ENCODE measurements at places on chromosomes 13 and 19. TPM values are rescaled to one million over a fixed set of nuclear protein-coding genes. Genes with fewer than 3 reads are reported as not detected.

DNA sequence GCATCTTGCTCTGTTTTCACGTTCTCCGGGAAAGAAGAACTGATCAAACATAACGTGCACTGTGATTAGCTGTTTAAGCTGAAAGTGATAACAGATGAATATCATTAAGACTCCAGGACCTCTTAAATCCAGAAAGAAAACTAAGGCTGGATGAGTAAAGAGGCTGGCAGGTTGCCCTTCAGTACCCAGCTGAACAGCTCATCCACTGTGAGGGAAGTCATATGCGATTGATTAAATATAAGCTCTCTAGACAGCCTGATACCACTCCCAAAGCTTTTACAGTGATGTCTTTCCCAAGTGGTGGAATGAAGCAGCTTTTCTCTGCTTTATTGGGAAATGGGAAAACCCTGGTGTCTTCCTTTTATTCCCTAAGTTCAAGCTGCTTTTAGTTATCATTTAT is 116.9 kb downstream of the EFNB2 start:
- peaks cover 4% of the 10 kb centered on the region for H3K4me1 ChIP-seq
- DNase-seq, result no peak
- H3K36me3 ChIP-seq, result no peaks in the 10 kb centered on the region
- no peak overlapping the region for H3K27ac ChIP-seq
- H3K27me3 ChIP-seq, result peaks cover 23% of the 10 kb centered on the region
- H3K4me3 ChIP-seq, result no peak overlapping the region

- no peak for DNase-seq
- H3K36me3 ChIP-seq, result no peaks in the 10 kb centered on the region
- H3K27me3 ChIP-seq, result no peaks in the 10 kb centered on the region
- no peak overlapping the region for H3K27ac ChIP-seq
- H3K4me1 ChIP-seq, result no peaks in the 10 kb centered on the region
Measured at GRCh38 chr13:79671420-79671819, 190.5 kb downstream of the NDFIP2 start.

The VAV1 gene
- 83.0 TPM for total RNA-seq

- H3K27ac ChIP-seq, result no peak overlapping the region
- peak overlapping the region; percentile 88 for H3K4me3 ChIP-seq
Measured at GRCh38 chr19:2740314-2740656, 468 bp upstream of the SLC39A3 start.

The CD177 gene
- not detected for total RNA-seq

DNA sequence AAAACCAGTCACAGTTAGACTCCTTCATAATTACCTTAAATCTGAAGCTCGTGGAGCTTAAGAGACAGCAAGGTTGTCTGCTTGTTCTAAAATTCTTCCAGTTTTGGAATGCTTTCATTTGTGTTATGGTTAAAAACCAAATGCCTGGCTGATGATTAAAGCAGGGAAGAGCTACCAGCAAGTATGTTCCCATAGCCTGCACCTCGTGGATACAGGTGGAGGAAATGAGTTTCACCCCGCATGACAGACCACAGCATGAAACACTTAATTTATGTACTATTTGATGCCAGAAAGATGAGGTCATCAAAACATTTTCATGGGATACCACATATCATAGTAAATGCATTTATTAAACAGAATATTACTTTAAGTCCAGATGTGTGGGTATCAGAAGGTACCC is 416 bp upstream of the DOCK9 start:
- H3K4me3 ChIP-seq, result no peak overlapping the region
- no peak overlapping the region for H3K27ac ChIP-seq
- no peaks in the 10 kb centered on the region for H3K27me3 ChIP-seq
- peaks cover 53% of the 10 kb centered on the region for H3K4me1 ChIP-seq

The FFAR1 gene
- total RNA-seq, result not detected

GRCh38 chr19:56321254-56321988 is 6.8 kb upstream of the ZSCAN5A start:
- peaks cover 11% of the 10 kb centered on the region for H3K36me3 ChIP-seq
- peaks cover 41% of the 10 kb centered on the region for H3K27me3 ChIP-seq
- no peak overlapping the region for H3K27ac ChIP-seq
- peaks cover 3% of the 10 kb centered on the region for H3K4me1 ChIP-seq
- DNase-seq, result no peak

DNA sequence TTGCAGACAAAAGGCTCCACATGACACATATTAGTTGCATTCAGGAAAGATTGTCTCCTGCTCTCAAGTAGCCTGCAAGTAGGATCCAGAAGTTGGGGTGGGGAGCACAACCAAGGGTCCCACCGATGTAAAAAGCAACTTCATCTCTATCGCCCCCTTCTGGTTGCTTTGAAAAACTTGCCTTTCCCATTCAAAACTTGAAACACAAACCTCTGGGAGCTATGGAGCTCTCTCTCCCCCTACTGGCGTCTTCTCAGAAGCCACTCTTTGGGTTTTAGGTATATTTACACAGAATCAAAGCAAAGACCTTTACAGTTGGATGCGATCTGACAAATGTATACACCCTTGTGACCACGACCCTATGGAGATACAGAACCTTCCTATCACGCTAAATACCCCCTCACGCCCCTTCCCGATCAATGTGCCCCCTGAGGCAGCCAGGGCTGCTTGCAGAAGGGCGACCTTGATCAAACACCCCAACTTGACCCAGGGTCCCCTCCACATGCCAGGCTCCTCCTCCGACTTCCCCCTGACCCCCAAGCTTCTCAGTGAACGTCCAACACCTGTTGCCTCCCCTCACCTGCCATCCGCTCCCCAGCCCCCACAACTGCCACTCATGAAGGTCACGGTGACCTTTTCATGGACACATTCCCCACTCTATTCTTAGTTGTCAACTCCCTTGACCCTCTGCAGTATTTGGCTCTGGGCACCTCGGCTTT is 10.1 kb downstream of the NOSIP start:
- H3K27me3 ChIP-seq, result no peaks in the 10 kb centered on the region
- peak overlapping the region; percentile 58 for H3K4me3 ChIP-seq
- no peaks in the 10 kb centered on the region for H3K36me3 ChIP-seq
- peaks cover 44% of the 10 kb centered on the region for H3K4me1 ChIP-seq
- H3K27ac ChIP-seq, result peak overlapping the region; percentile 99

DNA sequence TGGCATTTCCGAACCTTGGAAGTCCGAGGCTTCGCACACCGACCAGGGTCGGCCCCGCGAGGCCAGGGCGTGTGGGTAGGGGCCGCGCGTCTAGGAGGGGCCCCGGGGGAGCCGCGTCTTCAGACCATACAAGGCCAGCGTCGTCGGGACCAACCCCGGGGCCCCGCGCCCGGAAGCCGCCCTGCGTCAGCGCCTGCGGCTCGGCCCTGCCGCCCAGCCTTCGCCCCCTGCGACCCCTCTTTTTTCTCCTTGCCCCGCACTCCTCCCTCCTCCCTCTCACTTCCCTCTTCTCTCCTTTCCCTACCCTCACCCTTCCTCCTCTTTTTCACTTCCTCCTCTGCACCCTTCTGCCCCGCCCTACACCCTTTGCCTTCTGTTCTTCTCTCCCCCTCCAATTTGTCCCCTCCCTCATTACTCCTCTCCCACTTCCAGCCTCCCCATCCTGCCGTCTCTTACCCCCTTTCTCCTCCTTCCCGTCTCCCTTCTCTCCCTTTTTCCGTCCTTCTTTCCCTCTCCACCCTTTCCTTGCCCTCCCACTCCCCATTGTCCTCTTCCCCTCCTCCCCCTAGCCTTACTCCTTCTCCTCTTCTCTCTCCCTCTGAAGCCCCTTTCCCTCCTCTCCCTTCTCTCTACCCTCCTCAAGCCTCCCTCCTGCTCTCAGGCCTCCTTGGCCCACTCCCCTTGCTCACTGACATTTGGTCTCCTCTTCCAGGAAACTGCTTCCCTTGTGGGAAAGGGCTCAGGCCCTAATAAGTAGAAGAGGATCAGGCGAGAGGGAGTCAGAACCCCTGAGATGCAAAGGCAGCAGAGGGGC is 2.2 kb upstream of the PLEKHG2 start:
- DNase-seq, result peak; percentile 67
- H3K4me1 ChIP-seq, result peaks cover 60% of the 10 kb centered on the region
- H3K27ac ChIP-seq, result peak overlapping the region; percentile 99

All from T-helper 17 cell (primary cell).